ENCODE measurements at places on chromosomes 7 and 10.

GRCh38 chr7:698515-699475 lies 27.7 kb upstream of the DNAAF5 start:
- DNase-seq: no peak

GRCh38 chr7:691361-692045 lies 35.0 kb upstream of the DNAAF5 start:
- DNase-seq: no peak

GRCh38 chr7:135716677-135717238 lies 11.2 kb downstream of the SLC13A4 start:
- DNase-seq: peak; percentile 89

DNA sequence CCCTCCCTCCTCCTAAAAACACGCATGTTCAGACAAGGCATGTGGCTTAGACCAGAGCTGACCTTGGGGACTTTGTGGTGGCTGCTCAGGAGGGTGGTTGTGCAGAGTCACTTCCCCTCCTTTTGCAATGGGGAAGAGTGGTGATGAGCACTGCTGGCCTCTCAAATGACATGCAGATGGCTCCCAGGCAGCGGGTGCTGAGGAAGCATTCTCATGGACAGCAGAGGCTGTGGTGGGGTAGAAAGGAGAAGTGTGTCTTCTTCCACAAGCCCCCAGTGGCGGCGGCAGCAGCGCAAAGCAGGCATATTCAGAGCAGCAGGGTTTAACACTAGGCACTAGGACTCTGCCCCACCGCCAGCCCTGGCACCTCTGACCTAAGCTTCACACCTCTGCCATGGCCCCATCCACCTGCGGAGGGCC lies 105.9 kb upstream of the ANLN start:
- no peak for DNase-seq

GRCh38 chr7:81367326-81367931 lies 402.4 kb downstream of the HGF start:
- peak; percentile 71 for DNase-seq

GRCh38 chr7:11754123-11754522 lies 77.9 kb downstream of the THSD7A start:
- DNase-seq: no peak

DNA sequence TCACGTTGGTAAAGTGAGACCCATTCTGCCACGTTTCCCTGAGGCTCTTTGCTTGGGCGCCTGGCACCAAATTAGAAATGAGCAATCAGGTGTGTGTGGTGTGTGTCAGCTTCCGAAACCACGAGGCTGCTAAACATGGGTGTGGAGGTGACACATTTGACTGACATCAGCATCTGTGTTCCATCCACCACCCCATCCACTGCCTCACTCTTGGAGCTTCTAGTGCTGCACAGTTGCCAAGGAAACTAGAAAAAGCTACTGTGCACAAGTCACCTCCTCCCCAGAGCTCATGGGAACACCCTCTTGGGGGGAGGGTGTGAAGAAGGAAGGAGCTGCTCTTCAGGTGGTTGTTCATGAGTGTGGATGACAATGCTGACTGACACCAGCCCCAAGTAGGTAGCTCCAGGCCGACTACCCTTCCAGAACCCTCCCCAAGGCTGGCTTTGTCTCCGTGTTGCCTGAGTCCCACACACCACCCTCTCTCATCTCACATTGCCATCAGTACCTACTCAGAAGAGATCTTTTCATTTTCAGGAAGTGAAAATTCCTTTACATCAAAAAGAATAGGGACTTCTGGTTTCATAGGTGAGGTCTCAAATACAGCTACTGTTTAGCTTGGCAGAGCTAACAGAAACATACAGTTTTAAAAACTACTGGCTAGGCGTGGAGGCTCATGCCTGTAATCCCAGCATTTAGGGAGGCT lies 152.2 kb downstream of the TMEM178B start:
- no peak for DNase-seq

GRCh38 chr10:4177791-4178190 lies 392.8 kb upstream of the KLF6 start:
- no peak for DNase-seq

DNA sequence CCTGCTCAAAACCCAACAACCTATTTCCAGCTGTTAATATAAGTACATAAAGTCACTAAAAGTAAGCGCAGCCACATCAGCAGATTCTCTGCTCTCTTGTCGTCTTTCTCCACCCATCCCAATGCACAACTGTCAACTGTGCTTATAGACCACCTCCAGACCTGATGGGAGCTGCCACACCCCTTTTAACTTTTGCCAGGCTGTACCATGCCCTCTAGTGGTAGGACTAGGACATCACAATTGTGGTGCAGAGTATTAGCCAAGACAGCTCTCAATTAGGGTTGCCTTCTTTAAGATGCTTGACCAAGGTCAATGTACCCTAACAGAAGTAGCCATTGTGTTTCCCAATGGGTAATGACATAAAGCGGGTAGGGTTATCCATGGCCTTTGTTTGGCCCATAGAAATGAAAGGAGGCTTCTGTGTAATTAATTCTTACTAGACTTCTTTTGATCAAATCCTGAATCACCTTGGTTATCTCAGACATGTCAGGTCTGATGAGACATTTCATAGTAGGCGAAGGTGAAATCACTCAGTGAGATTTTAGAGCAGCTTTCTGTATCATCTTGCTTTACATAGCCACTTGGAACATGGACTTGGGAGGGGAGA lies 68.1 kb downstream of the SCRN1 start:
- peak; percentile 58 for DNase-seq

DNA sequence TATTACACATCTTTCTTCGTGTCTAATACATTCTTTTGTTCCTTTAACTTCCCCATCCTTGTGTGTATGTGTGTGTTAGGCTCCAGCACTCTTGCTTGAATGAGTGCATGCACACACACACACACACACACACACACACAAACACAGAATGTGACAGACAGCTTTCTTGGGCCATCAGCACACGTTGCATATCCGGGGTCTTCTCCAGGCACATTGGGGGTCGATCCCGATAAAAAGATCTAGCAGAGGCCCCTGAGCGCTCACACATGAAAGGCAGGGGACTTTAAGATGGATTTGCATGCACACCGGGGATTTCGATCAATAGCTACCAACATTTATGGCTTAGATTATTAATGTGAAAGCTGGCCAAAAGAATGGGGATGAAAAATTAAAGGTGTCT lies 4.5 kb downstream of the SKIDA1 start:
- no peak for DNase-seq

- no peak for DNase-seq
Observed at GRCh38 chr10:100348389-100348927, 1.4 kb downstream of the SCD start.

- DNase-seq: no peak
Observed at GRCh38 chr10:132848291-132848701, 62.3 kb upstream of the NKX6-2 start.

DNA sequence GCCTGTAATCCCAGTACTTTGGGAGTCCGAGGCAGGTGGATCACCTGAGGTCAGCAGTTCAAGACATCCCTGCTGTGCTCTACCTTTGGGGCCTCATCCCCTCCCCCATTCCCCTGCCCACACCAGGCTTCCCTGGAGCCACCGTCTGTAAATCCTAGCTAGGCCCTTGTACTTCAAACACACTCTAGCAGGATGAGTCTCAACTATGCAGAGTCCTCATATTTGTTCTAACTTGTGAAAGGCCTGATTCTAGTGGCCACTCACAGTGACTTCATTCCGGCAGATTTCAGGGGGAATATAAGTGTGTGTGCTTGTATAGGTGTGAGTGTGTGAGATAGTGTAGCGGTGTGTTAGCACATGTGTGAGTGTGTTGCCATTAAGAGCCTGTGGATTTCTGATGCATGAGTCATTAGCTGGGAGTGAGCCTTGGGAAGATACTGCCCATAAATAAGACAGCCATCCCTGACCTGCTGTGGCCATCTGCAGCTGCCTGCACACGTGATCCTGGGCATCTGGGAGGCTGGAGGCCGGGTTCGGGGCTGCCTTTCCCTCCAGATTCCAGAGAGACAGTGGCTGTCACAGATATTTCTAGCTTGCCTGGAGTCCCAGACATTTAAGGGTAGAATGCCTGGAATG lies 1.7 kb upstream of the NEURL1 start:
- DNase-seq: peak; percentile 95

GRCh38 chr7:110591341-110591740 lies 499.6 kb upstream of the LRRN3 start:
- DNase-seq: peak; percentile 9

GRCh38 chr7:132653366-132653930 lies 77.2 kb upstream of the PLXNA4 start:
- no peak for DNase-seq

GRCh38 chr10:31001740-31002139 lies 29.9 kb downstream of the ZNF438 start:
- DNase-seq: no peak

DNA sequence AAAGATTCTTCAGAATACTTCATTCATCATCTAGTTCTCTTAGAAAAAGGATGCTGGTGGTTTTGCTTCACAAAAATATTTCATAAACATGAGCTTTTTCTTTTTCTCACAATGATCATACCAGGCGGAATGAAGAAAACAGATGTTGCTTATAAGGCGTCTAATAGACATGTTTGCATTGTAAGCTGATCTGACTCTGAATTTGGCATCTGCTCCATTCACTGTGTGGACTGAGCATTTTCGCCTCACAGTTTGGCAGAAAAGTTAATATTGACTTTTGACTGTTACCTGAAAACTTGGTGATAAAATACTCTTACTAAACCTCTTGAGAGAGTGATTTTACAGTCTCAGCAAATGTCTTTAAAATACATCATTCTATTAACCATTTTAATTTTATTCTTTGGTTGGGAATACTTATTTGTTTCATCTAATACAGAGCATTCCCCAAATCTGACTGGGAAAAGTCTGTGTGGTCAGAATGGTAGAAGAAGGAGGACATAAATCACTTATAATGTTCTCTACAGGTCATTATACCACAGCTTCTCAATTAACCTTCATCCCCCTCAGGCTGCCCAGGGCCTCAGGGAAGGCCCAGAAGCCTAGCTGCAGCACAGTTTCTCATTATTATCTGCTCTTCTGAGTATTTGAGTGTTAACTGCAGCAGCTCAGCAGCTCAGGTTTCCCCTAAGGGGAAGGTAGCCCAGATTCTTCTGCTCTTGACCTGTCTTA lies 121.6 kb upstream of the KAT6B start:
- peak; percentile 29 for DNase-seq

Measured in fibroblast of upper back skin (primary cell).